ENCODE measurements at places on chromosomes 3 and 15.

DNA sequence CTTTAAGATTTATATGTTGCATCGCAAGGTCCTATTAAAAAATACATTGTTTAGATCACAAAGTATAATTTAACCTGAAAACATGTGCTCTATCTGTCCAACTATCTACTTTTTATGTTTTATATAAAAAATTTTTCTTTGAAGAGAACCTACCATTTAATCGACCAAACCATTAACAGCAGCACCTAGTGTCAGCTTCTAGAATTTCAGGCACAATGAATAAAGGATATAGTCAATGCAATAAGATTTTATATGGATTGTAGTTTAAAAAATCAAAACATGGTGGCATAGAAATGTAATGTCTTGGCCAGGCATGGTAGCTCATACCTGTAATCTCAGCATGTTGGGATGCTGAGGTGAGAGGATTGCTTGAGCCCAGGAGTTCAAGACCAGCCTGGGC is 313.7 kb downstream of the GAP43 start:
- DNase-seq = no peak

DNA sequence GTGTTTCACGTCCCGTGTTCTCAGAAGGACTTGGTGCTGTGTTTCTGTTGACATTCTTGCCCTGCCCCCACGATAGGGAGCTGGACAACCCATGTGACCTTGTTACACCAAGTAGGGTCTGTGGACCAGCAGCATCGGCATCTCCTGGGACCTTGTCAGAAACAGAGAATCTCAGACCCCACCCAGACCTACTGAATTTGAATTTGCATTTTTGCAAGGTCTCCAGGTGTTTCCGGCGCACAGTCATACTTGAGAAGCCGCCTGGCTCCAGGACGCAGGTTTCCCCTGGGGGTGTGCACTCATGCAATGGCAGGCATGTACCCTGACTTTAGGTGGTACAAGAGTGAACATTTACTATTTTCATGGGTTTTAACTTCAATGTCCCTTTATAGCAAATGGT is 117.9 kb downstream of the TLE3 start:
- DNase-seq = no peak

DNA sequence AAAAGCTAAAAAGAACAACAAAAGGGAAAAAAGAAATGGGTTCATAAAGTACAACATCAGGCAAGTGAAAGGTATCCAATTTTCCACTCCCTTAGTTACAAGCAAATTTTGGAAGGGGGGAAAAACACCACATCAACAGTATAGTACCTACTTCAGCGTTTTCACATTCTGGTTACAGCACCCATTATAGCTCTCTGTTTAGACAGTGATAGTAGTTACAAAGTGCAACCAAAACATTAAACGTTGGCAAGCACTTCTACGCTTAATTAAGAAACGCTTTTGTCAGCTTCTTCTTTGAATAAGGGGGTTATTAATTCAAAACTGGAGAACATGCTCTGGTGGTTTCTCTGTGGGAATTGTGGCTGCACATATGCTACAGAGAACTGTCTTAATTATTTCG is 180.2 kb downstream of the VPS13C start:
- DNase-seq = no peak

- no peak for DNase-seq
These were observed 56.6 kb upstream of the CTDSPL2 start for GRCh38 chr15:44370830-44371229.

- DNase-seq = no peak
These were observed 599.3 kb downstream of the PYDC2 start for GRCh38 chr3:192060160-192060781.

DNA sequence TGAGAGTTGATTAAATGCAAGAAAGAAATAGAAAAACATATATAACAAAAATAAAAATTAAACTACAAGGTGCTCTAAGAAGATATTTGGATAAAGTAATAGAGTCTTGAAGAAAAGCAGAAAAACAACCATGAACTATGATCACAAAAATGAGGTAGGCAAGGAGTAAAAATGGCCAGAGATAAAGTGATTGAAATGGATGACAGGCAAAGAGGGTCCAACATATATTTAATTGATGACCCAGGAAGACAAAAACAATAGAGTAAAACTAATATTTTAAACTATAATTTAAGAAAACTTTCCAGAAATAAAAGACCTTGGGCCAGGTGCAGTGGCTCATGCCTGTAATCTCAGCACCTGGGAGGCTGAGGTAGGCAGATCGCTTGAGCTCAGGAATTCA is 22.1 kb upstream of the WDR49 start:
- no peak for DNase-seq

GRCh38 chr3:30286811-30287210 is 319.6 kb upstream of the TGFBR2 start:
- DNase-seq = no peak

DNA sequence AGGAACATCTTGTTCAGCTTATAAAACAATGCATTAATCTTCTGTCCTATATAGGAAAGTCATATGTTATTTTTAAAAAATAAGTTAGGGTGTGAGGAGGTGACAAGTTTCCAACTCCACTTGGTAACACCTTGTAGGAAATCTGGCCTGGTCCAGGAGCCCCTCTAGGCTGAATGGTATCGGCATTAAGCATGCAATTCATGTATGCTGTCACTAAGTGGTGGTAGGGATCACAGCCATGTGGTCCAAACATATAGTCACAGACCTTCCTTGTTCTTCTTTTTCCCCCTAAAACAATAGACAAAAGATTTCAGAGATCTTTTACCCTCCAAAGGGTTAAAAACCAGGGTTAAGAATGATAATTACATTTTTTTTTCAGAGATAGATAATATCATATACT is 4.2 kb upstream of the APBA2 start:
- no peak for DNase-seq

- DNase-seq = no peak
These were observed 36.4 kb downstream of the FAM3D start for GRCh38 chr3:58630076-58630709.

DNA sequence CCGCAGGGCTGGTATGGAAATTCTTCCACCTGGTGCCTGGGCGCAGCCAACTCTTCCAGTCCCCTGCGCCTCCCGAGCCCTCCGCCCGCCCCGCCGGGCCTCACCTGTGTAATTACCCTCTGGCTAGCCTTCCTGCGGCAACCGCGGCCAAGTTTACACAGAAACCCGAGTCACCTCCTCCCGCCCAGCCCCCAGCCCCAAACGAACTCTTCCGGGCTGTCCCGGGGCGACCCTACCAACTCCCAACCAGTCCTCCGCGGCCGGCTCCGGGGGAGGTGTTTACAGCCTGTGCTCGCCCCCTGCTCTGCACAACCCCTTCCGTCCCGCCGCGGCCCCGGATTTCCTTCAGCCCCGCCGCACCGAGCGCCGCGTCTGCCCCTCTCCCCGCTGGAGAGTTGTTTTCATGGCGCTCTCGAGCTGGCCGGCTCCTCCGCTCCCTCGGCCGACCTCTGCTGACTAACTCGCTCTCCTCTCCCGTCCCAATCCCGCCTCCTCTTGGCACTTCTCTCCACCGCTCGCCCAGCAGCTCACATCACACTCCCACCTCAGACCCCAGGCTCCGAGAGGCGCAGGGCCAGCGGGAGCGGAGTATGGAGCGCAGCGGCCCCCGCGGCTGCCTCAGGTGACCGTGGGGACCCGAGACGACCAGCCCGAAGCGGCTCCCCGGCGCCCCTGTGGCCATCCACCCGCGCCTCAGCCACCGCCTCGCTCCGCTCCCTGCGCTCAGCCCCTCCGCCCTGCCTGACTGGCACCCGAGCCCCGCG is 538 bp downstream of the ATOSA start:
- peak; percentile 14 for DNase-seq

DNA sequence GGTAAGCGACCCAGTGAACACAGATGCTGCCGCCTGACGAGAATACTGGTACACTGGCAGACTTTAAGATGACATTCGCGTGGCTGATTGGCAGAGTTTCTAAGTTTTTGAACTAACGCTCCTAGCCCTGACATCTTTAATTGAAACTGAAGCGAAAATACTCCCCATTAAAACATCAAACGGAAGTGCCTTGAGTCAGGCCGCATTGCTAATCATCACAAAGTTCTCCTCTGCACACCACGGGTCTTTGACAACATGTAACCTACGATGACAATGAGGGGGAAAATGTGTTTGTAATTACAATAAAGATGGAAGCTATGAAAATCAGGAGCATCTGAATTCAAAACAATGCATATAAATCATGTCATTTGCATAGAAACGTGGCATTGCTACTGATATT is 44.5 kb downstream of the ATP13A4 start:
- DNase-seq = no peak

GRCh38 chr3:135807879-135808278 is 157.6 kb upstream of the PPP2R3A start:
- DNase-seq = no peak

GRCh38 chr3:134643150-134643675 is 7.6 kb downstream of the KY start:
- DNase-seq = no peak

DNA sequence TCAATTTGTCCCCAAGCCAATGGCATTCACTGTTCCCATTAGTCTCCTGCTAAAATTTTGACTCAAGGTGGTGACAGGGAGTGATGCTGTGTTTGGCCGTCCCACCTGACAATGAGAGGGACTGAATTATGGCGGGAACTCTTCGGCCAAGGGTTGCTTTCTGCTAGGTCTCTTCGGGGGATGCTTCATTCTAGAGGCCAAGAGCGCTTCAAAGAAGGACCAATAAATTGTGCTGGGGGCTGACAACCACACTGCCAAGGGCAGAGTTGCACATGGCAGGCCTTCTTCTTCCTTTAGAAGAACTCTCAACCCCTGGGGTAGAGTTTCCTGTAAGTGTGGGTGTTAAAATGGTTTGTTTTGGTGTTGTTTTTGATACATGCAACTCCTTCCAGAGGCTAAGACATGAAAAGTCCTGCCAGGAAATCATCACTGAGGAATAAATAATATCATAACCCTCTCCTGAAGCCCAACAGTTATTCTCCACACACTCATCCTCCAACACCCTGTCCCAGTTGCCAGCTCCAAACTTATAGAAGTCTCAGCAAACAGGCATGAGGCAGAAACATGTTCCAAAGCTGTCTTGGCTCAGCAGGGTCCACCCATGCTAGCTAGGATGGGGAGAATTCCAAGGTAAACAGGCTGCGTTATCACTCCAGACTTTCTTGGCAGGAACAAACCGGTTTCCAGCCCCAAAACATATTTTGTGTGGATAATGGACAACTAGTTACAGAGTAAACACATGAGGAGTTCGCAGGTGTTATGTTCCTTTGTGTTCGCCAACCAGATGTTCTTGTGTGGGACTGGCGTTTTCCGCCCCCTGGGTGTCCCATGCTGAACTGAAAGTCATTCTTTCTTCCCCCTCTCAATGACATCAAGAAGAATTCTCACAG is 396.7 kb upstream of the RGMA start:
- DNase-seq = no peak

DNA sequence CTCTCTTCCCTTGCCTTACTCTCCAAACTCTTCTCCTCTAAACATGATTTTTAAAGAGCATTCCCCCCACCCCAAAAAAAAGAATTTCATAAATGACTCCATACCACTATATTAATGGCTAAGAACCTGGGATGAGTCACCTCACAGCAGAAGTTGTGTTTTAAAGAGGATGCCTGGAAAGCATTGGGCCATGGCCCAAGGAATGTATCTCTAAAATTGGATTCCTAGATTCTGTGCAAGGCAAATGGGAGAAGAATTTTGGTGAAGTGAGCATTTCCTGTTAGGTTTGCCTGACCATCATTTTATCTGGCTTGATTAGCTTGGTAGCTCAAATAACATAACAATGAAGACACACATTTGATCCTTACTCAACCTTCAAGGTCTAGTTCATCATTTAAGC is 251.4 kb downstream of the NR1D2 start:
- no peak for DNase-seq

GRCh38 chr3:57094575-57094974 is 34.1 kb downstream of the SPATA12 start:
- no peak for DNase-seq

DNA sequence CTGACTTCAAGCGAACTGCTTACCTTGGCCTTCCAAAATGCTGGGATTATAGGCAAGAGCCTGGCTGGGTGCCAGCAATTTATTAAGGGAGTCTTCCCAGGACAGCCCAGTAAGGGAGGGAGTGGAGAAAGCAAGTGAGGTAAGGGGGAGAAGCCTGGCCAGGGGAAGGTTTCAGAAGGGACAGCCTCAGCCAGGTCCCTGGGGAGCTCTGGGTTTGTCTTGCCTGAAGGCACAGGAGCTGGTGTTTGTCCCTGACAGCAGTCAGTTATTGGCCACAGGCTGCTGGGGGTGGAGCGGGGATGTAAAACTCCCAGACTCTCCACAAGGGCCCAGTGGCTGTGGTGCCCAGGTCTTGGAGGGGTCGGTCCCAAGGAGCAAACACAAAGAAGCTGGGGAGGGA is 33.0 kb upstream of the CDCP1 start:
- no peak for DNase-seq

GRCh38 chr3:175107231-175107630 is 248.1 kb downstream of the NAALADL2 start:
- DNase-seq = no peak

DNA sequence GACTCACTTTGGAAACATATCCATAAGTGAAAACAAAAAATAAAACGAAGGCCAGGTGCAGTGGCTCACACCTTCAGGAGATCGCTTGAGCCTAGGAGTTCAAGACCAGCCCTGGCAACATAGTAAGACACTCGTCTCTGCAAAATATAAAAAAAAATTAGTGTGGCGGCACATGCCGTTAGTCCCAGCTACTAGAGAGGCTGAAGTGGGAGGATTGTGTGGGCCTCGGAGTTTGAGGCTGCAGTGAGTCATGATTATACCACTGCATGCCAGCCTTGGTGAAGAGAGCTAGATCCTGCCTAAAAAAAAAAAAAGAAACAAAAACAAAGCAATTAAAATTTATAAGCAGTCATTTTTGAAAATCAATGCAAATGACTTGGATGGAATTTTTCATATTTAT is 54.7 kb upstream of the NANOGP8 start:
- DNase-seq = no peak

DNA sequence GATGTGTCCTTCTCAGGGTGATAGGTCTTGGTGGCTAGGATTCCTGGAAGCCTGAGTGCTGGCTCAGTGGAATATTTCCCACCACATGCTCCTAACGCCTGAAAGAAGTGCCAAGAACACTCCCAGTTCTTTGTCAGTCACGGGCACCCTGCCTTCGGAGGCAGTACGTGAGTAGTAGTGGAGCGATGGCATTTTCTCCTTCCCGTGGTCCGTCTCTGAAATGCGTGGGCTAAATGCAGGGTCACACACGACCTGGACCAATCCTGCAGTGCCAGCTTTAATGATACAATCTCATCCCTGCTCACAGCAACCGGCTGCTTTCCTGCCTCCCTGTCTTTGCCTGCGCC is 14.5 kb downstream of the H1-8 start:
- DNase-seq = no peak

GRCh38 chr3:62559831-62560445 is 186.6 kb upstream of the FEZF2 start:
- no peak for DNase-seq

DNA sequence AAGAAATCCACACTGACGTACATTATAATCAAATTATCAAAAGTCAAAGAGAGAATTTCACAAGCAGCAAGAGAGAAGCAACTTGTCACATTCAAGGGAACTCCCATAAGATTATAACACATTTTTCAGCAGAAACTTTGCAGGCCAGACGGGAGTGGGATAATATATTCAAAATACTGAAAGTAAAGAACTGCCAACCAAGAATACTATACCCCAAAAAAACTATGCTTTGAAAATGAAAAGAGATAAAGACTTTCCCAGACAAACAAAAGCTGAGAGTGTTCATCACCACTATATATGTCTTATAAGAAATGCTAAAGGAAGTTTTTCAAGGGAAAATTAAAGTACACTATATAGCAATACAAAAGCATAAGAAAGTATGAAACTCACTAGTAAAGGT is 91.5 kb upstream of the PPP2R3A start:
- DNase-seq = no peak

- DNase-seq = no peak
These were observed 106.5 kb downstream of the SUCNR1 start for GRCh38 chr3:151979906-151980305.
